ENCODE measurements at places on chromosomes 4 and X. TPM values are rescaled to one million over a fixed set of nuclear protein-coding genes. Genes with fewer than 3 reads are reported as not detected.

The NEUROG2 gene
- not detected for polyA plus RNA-seq

The FAAH2 gene
- 2.6 TPM for polyA plus RNA-seq

The MXRA5 gene
- 1.2 TPM for polyA plus RNA-seq

The AMTN gene
- polyA plus RNA-seq: not detected

The DGKK gene
- polyA plus RNA-seq: 0.06 TPM

The DCAF12L2 gene
- not detected for polyA plus RNA-seq

The PPARGC1A gene
- polyA plus RNA-seq: 2.9 TPM

The NLRP2B gene
- not detected for polyA plus RNA-seq

The VCX gene
- not detected for polyA plus RNA-seq

The SLC10A4 gene
- polyA plus RNA-seq: not detected

The EREG gene
- not detected for polyA plus RNA-seq

The STPG2 gene
- 0.05 TPM for polyA plus RNA-seq

The OTC gene
- not detected for polyA plus RNA-seq

The FABP2 gene
- polyA plus RNA-seq: 0.12 TPM

The UGT2A3 gene
- polyA plus RNA-seq: not detected

The BGN gene
- 10.5 TPM for polyA plus RNA-seq

The GSX2 gene
- not detected for polyA plus RNA-seq

The ADRA2C gene
- 0.31 TPM for polyA plus RNA-seq

The GPR173 gene
- polyA plus RNA-seq: 0.53 TPM

The TCEAL6 gene
- not detected for polyA plus RNA-seq

The MAGEH1 gene
- 9.5 TPM for polyA plus RNA-seq

The ARHGEF6 gene
- 2.6 TPM for polyA plus RNA-seq

The MCTS1 gene
- polyA plus RNA-seq: 64.4 TPM

The SCLT1 gene
- polyA plus RNA-seq: 4.0 TPM

The GLOD5 gene
- 1.7 TPM for polyA plus RNA-seq

The ZNF185 gene
- 4.4 TPM for polyA plus RNA-seq

The ATP2B3 gene
- 0.03 TPM for polyA plus RNA-seq

All from stomach (tissue), 19 donors.